CD4-positive, alpha-beta T cell treated with Interleukin-12 subunit alpha and Interleukin-12 subunit beta, for 1 hour (primary cell): ENCODE measurements at places on chromosomes 7 and 10.

- no peak for DNase-seq
These were observed 144.6 kb upstream of the GPR26 start for GRCh38 chr10:123521556-123521955.

GRCh38 chr7:88357294-88357693, 50.6 kb upstream of the STEAP4 start:
- DNase-seq: no peak

GRCh38 chr7:21357151-21358097, 70.5 kb upstream of the SP4 start:
- no peak for DNase-seq

GRCh38 chr10:102645741-102646609, 1.7 kb downstream of the TRIM8 start:
- peak; percentile 81 for DNase-seq

- DNase-seq: no peak
These were observed 142.6 kb upstream of the CDC14C start for GRCh38 chr7:48781752-48782151.

DNA sequence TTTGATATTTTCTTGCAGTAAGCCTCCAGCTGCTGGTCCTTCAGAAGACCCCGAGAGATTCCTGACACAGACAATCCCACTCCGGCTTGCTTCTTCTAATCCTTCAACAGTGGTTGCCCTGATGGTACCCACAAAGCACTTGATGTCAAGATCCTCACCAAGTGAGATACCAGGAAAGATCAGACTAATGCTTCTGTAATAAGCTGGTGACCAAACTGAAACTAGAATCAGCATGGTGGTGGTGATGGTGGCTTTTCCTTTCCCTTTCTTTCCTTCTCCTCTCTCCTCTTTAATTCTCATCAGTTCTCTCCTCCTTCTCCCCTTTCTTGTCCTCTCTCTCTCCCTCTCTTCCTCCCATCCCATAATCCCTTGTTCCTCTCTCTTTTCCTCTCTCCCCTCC, 25.8 kb upstream of the CASD1 start:
- DNase-seq: no peak

- no peak for DNase-seq
These were observed 7.9 kb downstream of the NUB1 start for GRCh38 chr7:151349507-151349853.

- peak; percentile 3 for DNase-seq
These were observed 52.8 kb downstream of the ARHGAP22 start for GRCh38 chr10:48551861-48552591.

DNA sequence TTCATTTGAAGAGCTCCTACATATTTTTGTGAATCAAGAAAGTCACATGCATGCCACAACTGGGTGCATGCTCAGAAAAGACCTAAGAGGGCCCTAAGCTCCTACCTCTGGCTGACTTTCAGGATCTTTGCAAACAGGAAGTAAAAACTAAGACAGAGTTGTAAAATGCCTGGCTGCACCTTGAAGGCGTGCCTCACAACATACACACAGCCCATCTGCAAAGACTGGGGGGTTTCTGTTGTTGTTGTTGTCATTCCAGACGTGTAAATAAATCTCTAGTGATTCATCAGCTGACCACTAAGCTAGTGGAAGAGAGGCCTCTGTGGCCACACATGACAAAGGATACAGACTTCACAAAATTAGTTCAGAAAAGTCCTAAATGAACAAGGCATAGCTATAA, 31.8 kb downstream of the SMURF1 start:
- no peak for DNase-seq

GRCh38 chr10:98309366-98310355, 41.7 kb upstream of the LOXL4 start:
- DNase-seq: peak; percentile 14

DNA sequence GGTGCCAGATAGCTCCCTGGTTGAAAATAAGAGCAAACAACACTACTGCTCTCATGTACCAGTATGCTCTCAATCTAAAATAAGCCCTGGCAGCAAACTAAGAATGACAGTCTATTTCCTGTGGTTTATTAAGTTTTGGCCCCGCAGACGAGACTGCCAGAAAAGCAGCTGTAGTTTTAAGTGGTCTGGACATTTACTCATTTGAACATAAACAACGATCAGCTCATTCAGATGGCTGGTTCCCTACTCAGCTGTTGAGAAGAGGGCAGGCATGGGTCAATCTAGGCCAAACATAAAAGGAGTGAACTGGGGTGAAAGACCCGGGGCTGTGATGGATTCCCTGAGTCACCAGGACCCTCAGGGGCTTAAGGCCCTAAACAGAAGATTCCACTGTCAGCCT, 4.5 kb downstream of the TRIL start:
- no peak for DNase-seq

- no peak for DNase-seq
These were observed 133.7 kb upstream of the SH2B2 start for GRCh38 chr7:102152672-102153598.

DNA sequence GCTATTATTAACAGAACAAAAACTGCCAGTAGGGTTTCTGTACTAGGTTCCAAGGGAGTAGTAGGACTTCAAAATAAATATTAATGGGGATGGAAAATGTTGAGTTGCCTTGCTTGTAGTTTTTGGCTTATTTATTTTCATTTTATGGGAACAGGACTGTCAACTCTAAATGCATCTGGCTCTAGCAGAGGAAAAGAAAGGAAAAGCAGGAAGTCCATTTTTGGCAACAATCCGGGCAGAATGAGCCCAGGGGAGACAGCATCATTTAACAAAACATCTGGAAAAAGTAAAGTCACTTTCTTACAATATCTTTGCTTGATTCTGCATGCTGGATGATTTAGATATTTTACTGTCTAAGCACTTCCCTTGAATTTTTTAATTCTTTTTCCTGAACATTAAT, 69.4 kb downstream of the NOC3L start:
- no peak for DNase-seq

- no peak for DNase-seq
These were observed 282.9 kb downstream of the ADARB2 start for GRCh38 chr10:1454428-1454827.

GRCh38 chr10:96971324-96971723, 139.2 kb downstream of the LCOR start:
- DNase-seq: no peak

DNA sequence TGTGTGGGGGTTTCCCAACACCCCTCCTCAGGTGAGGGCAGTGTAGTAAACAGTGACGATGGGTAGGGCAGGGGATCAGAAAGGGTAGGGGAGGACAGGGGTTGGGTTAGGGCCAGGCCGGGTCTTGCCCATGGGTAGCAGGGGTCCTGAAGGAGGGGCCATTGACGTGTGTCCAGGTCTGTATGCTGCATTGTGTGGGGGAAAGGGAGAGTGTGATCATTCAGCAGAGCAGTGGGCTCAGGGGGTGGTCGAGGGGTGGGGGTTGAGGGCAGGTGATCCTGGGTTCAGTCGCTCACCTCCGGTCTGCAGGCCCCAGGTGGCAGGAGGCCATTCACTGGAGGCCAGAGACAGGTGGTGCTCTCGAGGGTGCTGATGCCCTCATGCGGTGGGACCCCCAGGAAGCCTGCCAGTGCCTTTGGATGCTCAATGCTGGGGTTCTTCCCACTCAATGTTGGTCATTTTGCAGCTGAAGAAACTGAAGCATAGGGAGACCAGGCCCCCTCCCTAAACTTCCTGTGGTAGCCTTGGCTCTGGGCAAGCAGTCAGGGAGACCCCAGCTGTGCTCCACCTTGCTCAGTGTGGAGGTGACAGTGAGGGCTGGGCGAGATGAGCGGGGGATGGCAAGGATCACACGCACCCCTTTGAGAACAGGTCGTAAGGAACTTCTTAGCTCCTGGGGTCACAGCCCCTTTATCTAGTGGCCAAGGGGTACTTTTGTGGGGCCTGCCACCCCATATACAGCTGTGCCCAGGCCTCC, 48.8 kb upstream of the CAMK2B start:
- DNase-seq: no peak

DNA sequence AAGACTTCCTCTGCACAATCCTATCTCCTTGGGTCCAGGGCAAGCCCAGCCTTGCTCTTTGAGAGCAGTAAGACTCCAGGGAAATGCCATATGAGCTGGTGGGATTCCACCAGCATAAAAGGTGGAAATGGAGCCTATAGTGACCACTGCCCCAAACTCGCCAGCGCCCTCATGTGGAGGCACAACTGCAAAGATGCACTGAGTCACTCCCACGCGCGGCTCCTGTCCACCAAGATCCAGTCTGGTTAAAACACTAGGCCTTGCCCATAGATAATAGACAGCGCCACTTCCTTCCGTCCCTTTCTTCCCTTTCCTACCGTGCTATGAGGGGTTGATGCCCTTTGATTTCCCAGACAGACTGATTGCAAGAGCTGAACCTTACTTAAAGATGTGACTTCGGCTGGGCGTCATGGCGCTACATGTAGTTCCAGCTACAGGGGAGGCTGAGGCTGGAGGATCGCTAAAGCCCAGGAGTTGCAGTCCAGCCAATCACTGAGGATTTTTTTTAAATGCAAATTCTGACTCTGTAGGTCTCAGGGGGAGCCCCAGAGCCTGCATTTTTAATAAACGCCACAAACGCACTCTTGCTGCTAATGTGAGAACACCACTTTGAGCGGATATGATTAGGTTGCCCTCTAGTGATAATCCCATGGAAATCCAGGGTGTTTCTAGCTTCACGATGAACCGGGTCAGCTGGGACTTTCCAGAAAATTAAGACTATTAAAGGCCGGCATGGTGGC, 136.5 kb downstream of the EPC1 start:
- peak; percentile 9 for DNase-seq

GRCh38 chr10:103653581-103654037, 160.1 kb downstream of the NEURL1 start:
- no peak for DNase-seq

DNA sequence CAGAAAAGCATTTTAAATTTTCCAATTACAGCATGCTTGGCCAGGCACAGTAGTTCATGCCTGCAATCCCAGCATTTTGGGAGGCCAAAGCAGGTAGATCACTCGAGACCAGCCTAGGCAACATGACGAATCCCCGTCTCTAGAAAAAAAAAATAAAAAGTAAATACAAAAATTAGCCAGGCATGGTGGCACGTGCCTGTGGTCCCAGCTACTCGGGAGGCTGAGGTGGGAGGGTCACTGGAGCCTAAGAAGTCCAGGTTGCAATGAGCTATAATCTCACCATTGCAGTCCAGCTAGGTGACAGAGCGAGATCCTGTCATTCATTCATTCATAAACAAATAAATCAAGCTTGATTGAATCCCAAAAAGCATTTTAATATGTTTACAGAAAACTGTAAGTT, 234.9 kb downstream of the PARD3 start:
- no peak for DNase-seq

- DNase-seq: no peak
These were observed 435.5 kb downstream of the TCERG1L start for GRCh38 chr10:130875897-130876472.

DNA sequence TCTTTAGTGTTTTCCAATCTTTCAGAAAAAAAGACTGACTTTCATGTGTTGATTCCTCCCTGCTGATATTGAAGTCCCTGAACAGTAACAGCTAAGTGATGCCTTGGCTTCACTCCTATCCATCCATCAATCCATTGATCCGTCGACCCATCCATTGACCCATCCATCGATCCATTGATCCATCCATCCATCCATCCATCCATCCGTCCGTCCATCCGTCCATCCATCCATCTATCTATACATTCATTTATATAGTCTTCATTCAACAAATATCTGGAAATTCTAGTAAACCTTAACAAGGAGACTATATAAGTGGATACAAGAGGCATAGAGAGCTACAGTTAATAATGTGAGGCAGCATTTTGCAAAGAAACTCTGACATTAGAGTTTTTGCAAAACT, 21.6 kb upstream of the LAMB1 start:
- no peak for DNase-seq

DNA sequence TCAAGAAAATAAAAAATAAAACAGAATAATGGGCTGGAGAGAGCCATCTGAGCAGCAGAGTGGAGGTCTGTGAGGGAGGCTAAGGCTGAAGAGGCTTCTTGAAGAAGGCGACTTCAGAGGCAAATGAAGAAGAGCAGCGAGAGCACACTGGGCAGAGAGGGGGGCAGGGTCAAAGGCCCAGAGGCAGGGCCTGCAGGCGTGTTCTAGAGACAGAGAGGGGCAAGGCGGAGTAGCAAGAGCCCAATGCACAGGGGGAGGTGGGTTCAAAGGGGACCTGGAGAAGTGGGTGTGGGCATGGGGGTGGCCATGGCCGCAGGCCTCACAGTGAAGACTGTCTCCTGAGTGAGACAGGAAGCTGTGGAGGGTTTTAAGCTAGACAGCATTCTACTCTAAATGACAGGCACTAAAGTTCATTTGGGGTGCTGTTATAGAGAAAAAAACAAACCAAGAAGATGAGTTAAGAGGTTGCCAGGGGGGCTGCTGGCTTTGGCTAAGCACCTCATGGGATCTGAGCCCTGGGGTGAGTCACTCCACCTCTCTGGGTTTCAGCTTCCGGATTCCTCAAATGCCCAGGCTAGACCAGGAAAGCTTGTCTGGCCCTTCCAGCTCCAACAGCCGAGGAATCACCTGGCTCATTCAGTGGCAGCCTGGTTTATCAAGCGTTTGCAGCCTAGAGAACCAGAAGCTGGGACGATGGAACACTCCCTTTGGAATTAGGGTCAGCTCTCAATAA, 81.7 kb downstream of the DLG5 start:
- no peak for DNase-seq

- no peak for DNase-seq
These were observed 37.5 kb downstream of the LRRC18 start for GRCh38 chr10:48902096-48902495.

GRCh38 chr10:70331486-70332268, 47.9 kb upstream of the NPFFR1 start:
- DNase-seq: peak; percentile 55

DNA sequence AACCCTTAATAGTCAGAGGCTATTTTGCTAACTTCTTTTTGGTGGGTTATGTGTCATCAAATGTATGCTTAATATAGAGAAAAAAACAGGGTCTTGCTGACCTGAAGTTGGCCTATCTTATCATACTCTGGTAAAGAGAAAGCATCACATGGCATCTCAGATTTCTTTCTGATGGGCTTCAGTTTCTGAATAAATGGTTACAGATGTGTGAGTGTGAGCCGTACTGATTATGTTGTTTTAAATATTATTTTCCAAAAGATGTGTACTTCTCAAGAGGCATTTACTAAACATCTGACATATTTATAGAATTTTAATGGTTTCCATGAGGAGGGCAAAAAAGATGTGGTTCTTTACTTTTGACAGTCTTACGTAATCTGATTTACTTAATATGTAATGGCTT, 28.4 kb downstream of the BBS9 start:
- no peak for DNase-seq

- no peak for DNase-seq
These were observed 82.1 kb downstream of the USP6NL start for GRCh38 chr10:11529276-11529903.

GRCh38 chr7:69961436-69961835, 363.2 kb downstream of the AUTS2 start:
- no peak for DNase-seq

GRCh38 chr7:106613848-106614560, 47.0 kb downstream of the CCDC71L start:
- no peak for DNase-seq

- DNase-seq: no peak
These were observed 35.4 kb downstream of the UNC5B start for GRCh38 chr10:71247804-71248203.

- DNase-seq: no peak
These were observed 826.1 kb downstream of the GRM8 start for GRCh38 chr7:126426652-126427051.

GRCh38 chr10:110651044-110651958, 7.2 kb downstream of the RBM20 start:
- no peak for DNase-seq
